ENCODE measurements at places on chromosomes 12 and 14.

DNA sequence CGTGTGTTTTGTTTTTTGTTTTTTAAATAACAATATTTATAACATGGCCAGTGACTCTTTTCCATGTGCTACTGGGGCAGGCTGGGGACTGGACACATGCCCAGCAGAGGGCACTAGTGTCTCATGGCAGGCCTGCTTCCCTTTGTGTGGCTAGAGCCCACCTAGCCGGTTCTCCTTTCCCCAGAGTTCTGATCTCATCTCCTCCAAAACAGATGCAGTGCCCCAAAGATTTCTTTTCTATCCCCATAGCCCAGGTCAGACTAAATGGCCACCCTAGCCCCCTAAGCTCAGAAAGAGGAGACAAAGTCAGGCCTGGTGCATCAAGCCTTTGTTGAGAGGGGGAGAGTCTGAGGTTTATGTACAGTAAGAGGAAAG lies 21.2 kb downstream of the PRPF40B start:
- peak; percentile 71 for DNase-seq

DNA sequence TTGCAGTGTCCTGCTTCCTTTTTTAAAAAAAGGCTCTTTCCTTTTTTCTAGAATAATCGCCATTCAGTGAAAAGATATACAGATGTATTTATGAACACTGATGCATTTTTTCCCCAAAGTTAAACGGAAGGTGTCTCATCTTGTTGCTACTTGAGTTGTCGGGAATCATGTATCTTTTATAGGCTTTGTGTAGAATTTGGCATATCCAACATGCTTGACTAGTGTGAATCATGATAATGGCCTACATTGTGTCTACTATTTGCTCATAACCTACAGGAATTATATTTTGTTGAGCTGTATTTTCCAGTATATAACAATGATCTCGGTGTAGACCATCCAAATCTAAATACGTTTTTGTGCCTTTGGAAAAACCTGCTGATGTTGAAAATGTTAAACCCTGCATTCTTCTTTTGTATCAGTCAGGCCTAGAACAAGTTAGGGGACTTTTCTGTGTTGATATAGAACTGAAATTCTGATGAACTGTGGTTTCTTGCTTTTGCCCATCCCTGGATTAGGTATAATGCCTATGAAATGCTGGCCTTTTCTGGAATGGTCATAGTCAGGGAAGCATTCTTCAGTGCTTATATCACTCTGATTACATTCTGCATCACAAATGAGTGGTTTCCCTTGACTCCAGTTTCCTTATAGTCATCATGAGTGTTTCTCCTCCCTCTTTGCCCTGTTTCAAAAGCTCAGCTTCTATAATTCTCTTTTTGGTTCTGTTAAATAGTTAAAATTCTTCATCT lies 10.8 kb downstream of the BMAL2 start:
- peak; percentile 91 for DNase-seq

DNA sequence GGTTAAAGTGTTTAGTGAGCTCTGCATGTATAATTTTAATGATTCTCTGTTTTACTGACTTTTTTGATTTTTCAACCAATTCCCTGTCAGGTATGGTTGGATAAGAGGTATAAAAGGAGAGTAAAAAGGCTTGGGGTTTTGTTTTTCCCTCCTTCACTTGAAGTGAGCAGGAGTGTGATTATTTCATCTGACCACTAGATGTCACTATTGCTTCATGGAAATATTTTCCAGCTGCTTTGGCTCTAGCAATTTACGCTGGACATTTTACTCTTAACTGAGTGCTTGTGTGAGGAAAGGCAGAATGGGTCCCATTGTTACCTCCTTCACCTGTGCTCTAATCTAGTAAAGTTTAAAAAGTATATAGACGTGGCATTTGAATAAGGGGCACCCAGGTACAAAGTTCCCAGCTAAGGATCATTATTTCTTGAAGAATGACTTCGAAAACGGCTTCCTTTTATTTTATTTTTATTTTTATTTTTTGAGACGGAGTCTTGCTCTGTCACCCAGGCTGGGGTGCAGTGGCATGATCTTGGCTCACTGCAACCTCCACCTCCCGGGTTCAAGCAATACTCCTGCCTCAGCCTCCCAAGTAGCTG lies 66.5 kb downstream of the TBC1D30 start:
- peak; percentile 67 for DNase-seq

- no peak for DNase-seq
Observed at GRCh38 chr14:71333705-71334104, 426.4 kb downstream of the PCNX1 start.

- no peak for DNase-seq
Observed at GRCh38 chr14:104889375-104889757, 24.3 kb downstream of the CEP170B start.

DNA sequence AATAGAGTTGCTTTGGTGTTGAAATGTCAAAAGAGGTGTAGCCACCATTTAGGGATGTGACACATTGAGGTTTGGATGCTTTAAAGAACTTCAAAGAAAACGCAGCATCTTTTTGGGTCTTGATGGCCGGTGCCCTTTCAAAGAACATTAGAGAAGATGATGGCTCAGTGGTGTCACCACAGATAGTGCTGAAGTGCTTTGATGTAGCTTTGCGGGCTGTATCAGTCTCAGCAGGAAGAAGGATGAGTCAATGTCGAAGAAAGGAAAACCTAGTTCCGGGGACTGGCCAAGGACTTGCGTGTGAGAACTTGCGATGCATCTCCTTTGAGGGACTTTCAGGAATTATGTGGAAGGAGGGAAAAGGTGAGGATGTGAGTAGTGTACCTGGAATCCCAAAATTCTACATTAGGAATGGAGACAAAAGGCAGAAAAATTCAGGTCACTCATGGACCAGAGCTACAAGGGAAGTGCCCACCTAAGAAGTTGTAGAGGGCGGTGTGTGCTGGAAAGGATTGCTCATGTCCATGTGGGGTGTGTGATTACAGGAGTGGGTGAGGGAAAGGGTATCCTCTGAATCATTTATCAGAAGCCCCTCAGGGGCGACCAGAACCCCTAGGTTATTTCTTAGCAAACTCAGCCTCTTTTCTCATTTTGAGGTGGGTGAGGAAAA lies 39.7 kb upstream of the GZMB start:
- DNase-seq, result no peak

GRCh38 chr14:68112442-68112841 lies 292.9 kb downstream of the RAD51B start:
- no peak for DNase-seq

DNA sequence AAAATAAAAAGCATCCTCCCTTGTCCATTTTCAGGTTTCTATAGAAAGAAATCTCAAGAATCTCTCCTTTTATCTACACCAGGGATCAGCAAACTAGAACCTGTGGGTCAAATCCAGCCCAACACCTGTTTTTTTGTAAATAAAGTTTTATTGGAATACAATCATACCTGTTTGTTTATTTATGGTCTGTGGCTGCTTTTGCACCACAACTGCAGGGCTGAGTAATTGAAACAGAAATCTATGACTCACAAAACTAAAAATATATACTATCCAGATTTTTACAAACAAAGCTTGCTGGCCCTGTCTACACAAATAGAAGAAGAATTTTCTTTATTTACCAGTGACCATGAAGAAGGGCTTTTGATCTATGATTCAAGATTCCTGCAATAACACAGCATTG lies 95.1 kb upstream of the COCH start:
- DNase-seq, result peak; percentile 14

DNA sequence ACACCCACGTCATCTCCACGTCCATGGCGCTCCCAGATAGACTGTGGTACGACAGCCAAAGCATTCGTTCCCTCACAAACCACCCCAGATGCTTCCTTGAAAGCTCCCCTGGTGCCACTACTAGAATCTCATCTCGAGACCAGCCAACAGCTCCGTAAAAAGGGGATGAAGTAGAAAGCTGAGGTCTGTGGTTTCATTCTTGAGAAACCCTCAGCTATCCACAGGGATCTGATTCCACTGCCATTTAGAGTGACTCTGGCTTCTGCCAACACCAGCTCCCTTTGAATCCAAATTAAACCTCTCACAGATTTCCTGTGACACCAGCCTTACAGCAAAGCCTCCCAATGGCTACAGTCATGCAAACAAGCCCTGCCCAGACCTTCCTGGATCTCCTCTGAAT lies 18.5 kb upstream of the FOXN3 start:
- no peak for DNase-seq

DNA sequence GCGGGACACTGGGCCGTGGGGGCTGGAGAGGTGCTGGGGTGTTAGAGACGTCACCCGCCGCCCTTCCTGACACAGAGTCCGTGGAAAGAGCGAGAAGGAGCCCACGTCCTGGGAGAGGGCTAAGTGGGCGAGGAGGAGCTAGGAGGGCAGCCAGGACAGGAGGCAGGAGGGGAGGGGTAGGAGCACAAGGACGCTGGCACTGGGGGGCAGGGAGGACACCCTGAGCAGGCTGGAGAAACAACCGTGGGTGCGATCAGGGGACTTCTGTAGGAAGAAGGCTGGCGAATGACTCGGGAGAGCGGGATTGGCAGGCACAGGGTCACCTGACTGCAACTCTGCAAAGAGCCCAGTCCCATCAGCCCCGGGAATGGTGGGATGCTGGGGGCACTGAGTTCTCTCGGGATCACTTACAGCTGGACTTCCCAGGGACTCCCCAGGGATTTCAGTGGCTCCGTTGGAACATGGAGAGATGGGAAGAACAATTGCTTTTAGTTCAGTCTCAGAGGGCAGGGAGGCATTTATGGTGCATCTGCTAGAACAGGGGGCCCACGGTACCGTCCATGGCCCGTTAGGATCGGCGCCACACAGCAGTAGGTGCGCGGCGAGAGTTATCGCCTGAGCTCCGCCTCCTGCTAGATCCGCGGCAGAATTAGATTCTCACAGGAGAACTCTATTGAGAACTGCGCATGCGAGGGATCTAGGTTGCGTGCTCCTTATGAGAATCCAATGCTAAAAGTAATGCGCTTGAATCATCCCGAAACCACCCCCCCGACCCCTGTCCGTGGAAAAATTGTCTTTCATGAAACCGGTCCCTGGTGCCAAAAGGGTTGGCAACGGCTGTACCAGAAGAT lies 24.3 kb downstream of the UBR7 start:
- DNase-seq, result no peak

DNA sequence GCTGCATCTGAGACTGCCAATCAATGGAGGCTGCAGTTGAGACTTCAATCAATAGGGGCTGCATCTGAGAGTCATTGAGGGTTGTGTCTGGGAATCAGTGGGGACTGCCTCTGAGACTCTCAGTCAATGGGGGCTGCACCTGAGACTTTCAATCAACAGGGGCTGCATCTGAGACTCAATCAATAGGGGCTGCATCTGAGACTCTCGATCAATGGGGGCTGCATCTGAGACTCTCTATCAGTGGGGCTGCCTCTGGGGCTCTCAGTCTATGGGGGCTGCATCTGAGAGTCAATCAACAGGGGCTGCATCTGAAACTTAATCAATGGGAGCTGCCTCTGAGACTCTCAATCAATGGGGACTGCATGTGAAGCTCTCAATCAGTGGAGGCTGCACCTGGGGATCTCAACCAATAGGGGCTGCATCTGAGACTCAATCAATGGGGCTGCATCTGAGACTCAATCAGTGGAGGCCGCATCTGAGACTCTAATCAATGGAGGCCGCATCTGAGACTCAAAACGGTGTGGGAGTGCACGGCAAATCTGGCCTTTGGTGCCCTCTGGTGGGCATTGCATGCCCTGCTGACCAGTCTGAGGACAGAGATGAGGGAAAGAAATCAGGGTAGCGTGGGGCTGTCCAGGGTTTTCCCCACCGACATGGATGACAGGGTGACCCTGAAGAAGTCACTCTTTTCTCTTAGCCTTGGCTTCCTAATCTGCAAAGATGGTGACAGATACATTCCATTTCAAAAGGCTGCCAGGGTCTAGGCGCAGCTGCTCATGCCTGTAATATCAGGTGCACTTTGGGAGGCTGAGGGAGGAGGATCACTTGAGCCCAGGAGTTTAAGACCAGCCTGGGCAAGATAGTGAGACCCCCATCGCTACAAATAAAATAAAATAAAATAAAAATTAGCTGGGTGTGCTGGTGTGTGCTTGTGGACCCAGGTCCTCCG lies 41.3 kb upstream of the EIF5 start:
- DNase-seq, result peak; percentile 42

DNA sequence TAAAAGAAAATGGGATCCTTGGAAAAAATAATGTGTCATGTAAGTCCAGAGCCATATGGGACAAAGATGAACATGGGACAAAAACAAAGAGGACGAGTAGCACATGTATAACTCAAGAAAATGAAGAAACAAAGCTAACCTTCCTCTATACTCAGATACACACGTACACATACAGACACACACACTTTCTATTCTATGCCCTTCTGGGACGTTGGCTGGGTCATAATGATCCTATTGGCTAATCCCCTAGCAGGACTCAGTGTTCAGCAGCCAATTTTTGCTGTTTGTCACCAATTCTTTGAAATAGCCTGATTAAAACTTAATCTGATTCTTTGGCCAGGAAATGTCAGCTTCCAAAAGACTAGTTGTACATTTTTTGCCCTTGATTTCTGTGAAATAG lies 189.4 kb upstream of the FOXG1 start:
- no peak for DNase-seq

- peak; percentile 82 for DNase-seq
Observed at GRCh38 chr12:32134101-32134888, 27.6 kb downstream of the BICD1 start.

DNA sequence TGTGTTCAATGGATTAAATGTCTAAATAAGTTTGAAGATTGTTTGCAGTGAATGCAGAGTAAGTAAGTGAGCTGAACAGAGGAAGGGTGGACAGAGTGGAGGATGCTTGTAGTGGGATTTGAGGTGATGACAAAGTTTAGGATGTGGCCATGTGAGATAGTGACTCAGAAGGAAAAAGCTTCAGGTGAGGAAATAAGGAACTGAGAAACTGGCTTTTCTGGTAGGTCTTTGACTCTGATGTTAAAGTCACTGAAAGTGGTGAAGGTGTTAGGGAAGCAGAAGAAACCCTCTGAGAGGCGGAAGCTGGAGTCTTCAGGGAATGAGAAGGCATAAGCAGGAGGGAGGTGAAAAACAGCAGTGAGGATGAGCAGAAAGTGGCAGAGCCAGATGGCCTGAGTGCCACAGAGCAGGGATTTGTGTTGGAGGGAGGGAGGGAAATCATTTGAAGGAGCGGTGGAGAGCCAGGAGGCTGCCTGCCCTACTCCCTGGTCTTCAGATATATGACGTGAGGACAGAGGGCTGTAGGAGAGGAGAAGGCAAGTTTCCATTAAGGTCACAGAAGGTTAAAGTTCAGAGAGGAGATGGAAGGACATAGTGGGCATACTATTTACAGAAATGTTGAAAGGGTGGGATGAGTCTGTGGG lies 24.8 kb downstream of the RGS6 start:
- DNase-seq, result no peak

DNA sequence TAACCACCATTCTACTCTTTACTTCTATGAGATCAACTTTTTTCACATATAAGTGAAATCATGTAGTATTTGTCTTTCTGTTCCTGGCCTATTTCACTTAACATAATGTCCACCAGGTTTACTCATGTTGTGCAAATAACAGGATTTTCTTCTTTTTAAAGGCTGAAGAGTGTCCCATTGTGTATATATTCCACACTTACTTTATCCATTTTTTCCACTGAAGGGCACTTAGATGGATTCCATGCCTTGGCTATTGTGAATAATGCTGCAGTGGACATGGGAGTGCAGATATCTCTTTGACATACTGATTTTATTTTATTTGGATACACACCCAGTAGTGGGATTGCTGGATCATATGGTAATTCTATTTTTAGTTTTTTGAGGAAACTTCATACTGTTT lies 181.1 kb upstream of the HMGA2 start:
- no peak for DNase-seq

All from A172 (cell line).